ENCODE measurements at places on chromosomes 3 and 15.

GRCh38 chr3:179027326-179027900, 44.2 kb downstream of the ZMAT3 start:
- peak; percentile 20 for DNase-seq
- H3K27me3 ChIP-seq, result no peaks in the 10 kb centered on the region
- no peak overlapping the region for H3K27ac ChIP-seq
- H3K4me3 ChIP-seq, result no peak overlapping the region

- peak overlapping the region; percentile 52 for H3K27ac ChIP-seq
- H3K27me3 ChIP-seq, result no peaks in the 10 kb centered on the region
- H3K4me3 ChIP-seq, result no peak overlapping the region
- H3K4me1 ChIP-seq, result peaks cover 71% of the 10 kb centered on the region
- peaks cover 9% of the 10 kb centered on the region for H3K36me3 ChIP-seq
These were observed 3.7 kb downstream of the EOGT start for GRCh38 chr3:69009559-69010410.

DNA sequence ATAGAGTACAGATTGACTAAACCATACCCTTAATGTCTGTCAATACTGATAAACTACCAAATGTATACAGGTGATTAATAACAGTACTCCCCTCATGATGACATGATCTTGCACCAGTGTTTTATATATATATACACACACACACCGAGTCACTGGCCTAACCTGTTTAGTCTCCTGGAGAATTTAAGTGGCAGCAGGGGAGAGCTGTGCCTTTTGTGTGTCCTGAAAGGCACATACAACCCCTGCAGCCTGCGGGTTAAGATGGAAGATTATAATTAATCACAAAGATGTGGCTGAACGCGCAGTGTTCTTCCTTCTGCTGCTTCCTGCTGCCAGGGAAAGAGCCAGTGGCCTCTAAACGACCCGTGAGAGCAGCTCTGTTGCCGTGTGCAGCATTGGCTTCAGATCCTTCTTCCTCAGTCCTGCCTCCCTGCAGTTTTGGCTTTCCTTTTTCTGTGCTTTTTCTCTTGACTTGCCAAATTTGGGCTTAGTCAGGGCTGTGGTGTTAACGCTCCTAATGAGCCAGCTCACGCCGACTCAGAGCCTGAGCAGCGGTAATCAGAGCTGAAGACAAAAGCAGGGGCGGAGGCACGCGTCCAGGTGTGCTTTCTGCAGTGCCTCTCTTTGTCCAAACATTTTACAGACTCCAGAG, 42.5 kb upstream of the UBE3A start:
- H3K4me1 ChIP-seq, result no peaks in the 10 kb centered on the region
- H3K27me3 ChIP-seq, result no peaks in the 10 kb centered on the region
- no peaks in the 10 kb centered on the region for H3K36me3 ChIP-seq
- peak; percentile 69 for DNase-seq
- no peak overlapping the region for H3K27ac ChIP-seq

GRCh38 chr3:31300456-31301443, 232.0 kb upstream of the STT3B start:
- no peaks in the 10 kb centered on the region for H3K36me3 ChIP-seq
- no peak overlapping the region for H3K4me3 ChIP-seq
- no peak overlapping the region for H3K27ac ChIP-seq
- peak; percentile 50 for DNase-seq
- H3K4me1 ChIP-seq, result no peaks in the 10 kb centered on the region
- no peaks in the 10 kb centered on the region for H3K27me3 ChIP-seq

GRCh38 chr3:144480416-144480919, 508.8 kb downstream of the DIPK2A start:
- H3K4me3 ChIP-seq, result no peak overlapping the region
- no peaks in the 10 kb centered on the region for H3K36me3 ChIP-seq
- DNase-seq, result no peak
- H3K27ac ChIP-seq, result no peak overlapping the region

GRCh38 chr15:73839699-73840377, 33.5 kb upstream of the TBC1D21 start:
- H3K4me1 ChIP-seq, result peaks cover 10% of the 10 kb centered on the region
- no peak overlapping the region for H3K27ac ChIP-seq
- no peak overlapping the region for H3K4me3 ChIP-seq
- DNase-seq, result no peak
